ENCODE measurements at places on chromosomes 16 and 17.
A peak's percentile ranks its signal among the peaks of the same experiment; 100 is the strongest.

- H3K27ac ChIP-seq, result peak overlapping the region; percentile 70
- no peaks in the 10 kb centered on the region for H3K27me3 ChIP-seq
- peak overlapping the region; percentile 83 for H3K4me3 ChIP-seq
- H3K36me3 ChIP-seq, result peaks cover 74% of the 10 kb centered on the region
- H3K4me1 ChIP-seq, result peaks cover 51% of the 10 kb centered on the region
Measured at GRCh38 chr17:82053130-82053529, 1.4 kb downstream of the GPS1 start.

DNA sequence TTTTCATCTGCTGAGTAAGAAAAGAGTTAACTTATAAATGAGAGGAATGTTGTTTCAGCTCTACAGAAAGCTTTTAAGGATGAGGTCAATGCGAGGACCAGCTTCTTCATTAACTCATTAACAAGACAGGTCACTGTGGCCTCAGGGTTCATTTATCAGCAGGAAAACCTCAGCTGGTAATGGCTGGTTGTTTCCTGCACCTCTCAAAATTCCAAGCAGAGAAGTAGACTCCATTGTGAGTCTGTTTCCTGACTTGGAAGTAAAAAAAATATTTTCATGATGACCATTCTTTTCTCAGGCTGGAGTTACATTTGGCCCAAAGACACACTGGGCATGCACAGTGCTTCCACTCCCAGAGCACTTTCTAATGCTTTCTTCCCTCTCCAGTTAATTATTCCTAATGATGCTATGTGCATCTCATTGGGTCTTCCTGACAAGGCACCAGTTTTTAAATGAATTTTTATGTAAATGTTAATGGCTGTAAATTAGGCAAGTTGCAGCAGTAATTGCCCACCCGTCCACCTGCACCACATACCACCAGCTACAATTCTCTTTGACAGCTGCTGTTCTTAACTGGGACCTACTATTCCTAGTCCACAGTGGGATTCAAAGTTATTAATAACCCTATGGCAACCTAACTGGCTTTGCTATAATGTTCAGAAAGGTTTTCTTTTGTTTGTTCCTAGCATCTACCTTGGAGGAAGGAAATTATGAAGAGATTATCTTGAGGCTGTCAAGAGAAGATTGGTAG lies 89.5 kb upstream of the BCAR1 start:
- DNase-seq, result no peak
- no peaks in the 10 kb centered on the region for H3K27me3 ChIP-seq
- no peaks in the 10 kb centered on the region for H3K36me3 ChIP-seq
- no peak overlapping the region for H3K4me3 ChIP-seq
- peaks cover 5% of the 10 kb centered on the region for H3K4me1 ChIP-seq
- H3K27ac ChIP-seq, result no peak overlapping the region

DNA sequence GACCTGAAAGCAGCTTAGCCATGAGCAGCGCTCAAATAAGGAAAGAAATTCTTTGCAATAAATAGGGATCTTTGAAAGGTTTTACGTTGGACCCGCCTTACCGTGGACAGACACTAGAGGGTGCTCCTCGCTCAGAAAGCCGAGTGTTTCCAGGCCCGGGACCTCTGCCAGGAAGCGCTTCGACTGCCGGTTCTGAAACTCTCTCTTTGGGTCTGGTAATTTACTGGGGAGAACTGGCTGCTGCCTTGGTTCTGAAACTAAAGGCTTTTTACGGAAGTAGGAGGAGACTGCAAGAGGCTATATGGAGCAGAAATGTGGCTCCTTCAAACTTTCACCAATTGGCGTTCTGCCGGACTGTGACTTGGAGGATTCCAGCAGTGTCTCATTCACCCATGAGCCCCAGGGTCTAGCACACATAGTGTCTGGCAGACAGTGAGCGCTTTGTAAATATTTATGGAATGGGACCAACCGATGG lies 45.6 kb upstream of the HOXB9 start:
- no peaks in the 10 kb centered on the region for H3K36me3 ChIP-seq
- H3K4me3 ChIP-seq, result no peak overlapping the region
- no peak for DNase-seq
- H3K27ac ChIP-seq, result no peak overlapping the region

DNA sequence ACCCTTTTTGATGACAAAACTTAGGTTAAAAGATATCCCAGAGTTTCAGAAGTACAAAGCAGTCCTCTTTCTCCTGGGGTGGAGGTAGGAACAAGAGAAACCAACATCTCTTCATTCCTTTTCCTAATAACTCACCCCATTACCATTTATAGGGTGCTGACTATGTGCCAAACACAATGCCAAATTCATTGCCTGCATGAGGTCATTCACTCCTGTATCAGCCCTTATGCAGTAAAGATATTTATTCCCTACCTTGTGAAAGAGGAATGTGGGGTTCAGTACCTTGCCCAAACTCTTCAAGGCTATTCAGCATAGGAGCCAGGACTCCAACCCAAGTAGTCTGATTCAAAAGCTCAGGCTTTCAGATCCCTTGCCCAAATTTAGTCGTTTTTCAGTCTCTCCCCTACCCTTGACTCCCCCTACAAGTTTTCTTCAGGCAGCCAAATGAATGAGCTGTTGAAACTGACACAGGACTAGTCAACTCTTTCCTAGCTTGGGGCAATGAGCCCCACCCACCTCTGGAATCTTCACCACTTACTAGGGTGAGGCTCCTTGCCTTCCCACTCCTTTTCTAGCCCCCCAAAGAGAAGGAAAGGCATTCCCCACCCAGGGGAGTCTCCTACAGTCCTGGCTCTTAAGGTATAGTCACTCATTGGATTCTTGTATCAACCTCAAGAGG lies 5.9 kb downstream of the KRT14 start:
- no peak overlapping the region for H3K4me3 ChIP-seq
- peak overlapping the region; percentile 62 for H3K27ac ChIP-seq
- H3K36me3 ChIP-seq, result no peaks in the 10 kb centered on the region
- DNase-seq, result no peak
- H3K4me1 ChIP-seq, result no peaks in the 10 kb centered on the region

DNA sequence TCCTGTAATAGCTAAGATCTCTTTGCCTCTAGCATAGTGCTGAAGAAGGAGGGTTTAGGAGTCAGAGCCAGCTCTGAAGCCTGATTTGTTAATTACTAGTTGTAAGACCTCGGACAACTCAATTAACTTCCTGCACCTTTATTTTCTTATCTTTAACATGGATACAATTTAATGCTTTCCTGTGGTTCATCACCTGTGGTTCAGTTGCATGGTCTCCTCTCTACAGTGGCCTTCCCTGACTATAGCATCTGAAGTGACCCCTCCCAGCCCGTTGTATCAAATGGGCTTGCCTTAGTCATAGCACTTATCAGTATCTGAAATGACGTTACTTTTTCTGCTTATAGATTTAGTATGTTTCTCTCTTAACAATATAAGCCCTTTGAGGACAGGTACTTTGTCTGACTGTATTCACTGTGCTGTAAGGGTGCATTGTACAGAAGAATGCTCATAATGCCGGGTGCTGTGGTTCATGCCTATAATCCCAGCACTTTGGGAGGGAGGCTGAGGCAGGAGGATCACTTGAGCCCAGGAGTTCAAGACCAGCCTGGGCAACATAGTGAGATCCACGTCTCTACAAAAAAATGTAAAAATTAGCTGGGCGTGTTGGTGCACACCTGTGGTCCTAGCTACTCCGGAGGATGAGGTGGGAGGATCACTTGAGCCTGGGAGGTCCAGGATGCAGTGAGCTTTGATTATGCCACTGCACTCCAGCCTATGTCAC lies 2.6 kb upstream of the NDE1 start:
- peaks cover 20% of the 10 kb centered on the region for H3K4me1 ChIP-seq
- no peak overlapping the region for H3K4me3 ChIP-seq
- no peaks in the 10 kb centered on the region for H3K27me3 ChIP-seq
- no peaks in the 10 kb centered on the region for H3K36me3 ChIP-seq
- no peak overlapping the region for H3K27ac ChIP-seq

DNA sequence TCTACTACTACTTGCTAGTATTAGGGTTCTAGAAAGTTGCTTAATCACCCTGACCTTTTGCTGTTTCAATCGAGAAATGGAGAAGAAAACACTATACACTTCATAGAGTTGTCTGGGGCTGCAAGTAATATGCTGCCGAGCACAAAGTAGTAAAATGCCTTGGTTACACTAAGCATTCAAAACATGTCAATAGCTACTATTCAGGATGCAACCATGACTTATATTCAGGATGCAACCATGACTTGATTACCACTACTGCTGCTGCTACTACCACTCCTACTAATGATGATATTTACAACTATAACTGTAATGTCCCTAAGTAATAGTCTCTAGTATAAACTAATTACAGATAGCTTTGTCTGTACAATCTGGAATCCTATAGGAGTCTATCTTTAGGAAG lies 35.3 kb downstream of the ADAMTS18 start:
- no peaks in the 10 kb centered on the region for H3K4me1 ChIP-seq
- H3K27me3 ChIP-seq, result no peaks in the 10 kb centered on the region
- H3K4me3 ChIP-seq, result no peak overlapping the region
- no peaks in the 10 kb centered on the region for H3K36me3 ChIP-seq
- DNase-seq, result no peak
- no peak overlapping the region for H3K27ac ChIP-seq

GRCh38 chr17:20992987-20993862 lies 49.6 kb downstream of the USP22 start:
- no peaks in the 10 kb centered on the region for H3K27me3 ChIP-seq
- peaks cover under 1% of the 10 kb centered on the region for H3K36me3 ChIP-seq
- peaks cover 15% of the 10 kb centered on the region for H3K4me1 ChIP-seq
- no peak overlapping the region for H3K27ac ChIP-seq
- H3K4me3 ChIP-seq, result no peak overlapping the region
- no peak for DNase-seq

- no peaks in the 10 kb centered on the region for H3K27me3 ChIP-seq
- no peak for DNase-seq
- H3K4me1 ChIP-seq, result no peaks in the 10 kb centered on the region
- H3K27ac ChIP-seq, result no peak overlapping the region
Measured at GRCh38 chr17:75652341-75652740, 14.6 kb downstream of the RECQL5 start.

DNA sequence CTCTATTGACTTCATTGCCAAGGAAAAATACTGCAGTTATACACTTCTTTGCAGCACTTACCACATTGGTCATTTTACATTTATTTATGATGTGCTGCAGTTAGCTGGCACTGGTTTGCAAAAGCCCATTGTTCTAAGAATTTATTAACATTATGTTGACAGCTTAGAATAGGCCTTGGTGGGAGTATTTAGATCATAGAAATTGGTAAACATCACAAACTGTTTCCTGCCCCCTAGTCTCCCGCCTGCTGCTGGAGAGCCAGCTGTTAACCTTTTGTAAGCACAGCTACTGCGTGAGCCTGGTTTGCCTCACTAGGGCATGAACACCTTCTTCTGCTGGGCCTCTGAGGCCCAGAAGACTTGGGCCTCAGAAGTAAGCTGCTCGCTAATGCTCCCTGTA lies 651.4 kb upstream of the GOT2 start:
- no peaks in the 10 kb centered on the region for H3K27me3 ChIP-seq
- H3K4me3 ChIP-seq, result no peak overlapping the region
- H3K36me3 ChIP-seq, result no peaks in the 10 kb centered on the region
- H3K4me1 ChIP-seq, result no peaks in the 10 kb centered on the region
- no peak overlapping the region for H3K27ac ChIP-seq
- no peak for DNase-seq

GRCh38 chr16:69754143-69754468 lies 620 bp downstream of the NOB1 start:
- peaks cover 17% of the 10 kb centered on the region for H3K36me3 ChIP-seq
- no peak for DNase-seq
- peak overlapping the region; percentile 80 for H3K4me3 ChIP-seq
- peaks cover 14% of the 10 kb centered on the region for H3K4me1 ChIP-seq

DNA sequence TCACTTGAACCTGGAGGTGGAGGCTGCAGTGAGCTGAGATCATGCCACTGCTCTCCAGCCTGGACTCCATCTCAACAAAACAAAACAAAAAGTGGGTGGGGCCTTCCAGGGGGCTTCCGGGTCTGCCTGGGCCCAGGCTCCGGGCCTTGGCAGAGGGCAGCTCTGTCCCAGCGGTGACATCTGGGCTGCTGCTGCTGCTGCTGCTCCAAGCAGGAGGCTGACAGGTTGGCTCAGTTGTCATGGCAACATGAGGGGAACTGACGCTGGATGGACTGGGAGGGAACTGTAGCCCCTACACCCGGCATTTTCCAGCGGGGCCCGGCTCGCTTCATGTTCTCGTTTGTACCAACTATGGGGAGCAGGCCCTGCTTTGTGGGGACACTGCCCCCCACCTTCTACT lies 4.0 kb downstream of the BAIAP3 start:
- H3K27ac ChIP-seq, result no peak overlapping the region
- peaks cover 20% of the 10 kb centered on the region for H3K4me1 ChIP-seq
- DNase-seq, result no peak
- no peaks in the 10 kb centered on the region for H3K36me3 ChIP-seq
- H3K27me3 ChIP-seq, result peaks cover 22% of the 10 kb centered on the region

GRCh38 chr17:1398931-1399678 lies 917 bp downstream of the YWHAE start:
- H3K36me3 ChIP-seq, result no peaks in the 10 kb centered on the region

- H3K36me3 ChIP-seq, result peaks cover 14% of the 10 kb centered on the region
- peaks cover 65% of the 10 kb centered on the region for H3K4me1 ChIP-seq
- H3K4me3 ChIP-seq, result peak overlapping the region; percentile 26
- DNase-seq, result no peak
- peak overlapping the region; percentile 0 for H3K27ac ChIP-seq
Measured at GRCh38 chr16:2043667-2044451, 3.8 kb downstream of the NTHL1 start.

DNA sequence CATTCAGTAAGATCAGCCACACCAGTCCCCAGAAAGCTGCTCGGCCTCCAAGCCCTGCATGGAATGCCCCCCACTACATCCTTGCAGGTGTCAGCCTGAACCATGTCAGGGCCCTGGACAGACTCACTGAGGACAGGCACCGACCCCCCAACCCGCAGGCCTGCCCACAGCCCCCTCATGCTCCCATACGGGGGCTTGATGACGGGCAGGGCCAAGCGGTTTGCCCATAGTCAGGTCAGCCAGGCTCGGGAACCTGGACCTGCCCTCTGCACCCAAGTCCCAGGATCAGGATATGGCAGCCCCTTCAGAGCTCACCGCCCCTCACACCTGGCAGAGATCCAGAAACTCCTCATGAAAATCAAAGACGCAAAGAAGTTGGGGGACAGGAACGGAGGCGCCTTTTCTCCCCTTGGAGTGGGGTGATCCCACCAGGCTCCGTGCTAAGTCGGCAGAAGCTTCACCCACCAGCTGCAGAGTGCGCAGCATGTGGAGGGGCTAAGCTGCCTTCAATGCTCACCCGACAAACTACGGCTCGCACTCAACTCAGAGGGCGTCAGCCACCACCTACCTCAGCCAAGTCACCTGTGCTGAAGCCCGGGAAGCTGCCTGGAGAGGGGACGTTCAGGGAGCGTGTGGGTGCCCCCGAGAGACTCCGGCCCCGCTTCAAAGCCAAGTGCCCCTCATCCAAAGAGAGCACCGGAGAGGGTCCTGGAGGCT lies 26.5 kb downstream of the GNPTG start:
- DNase-seq, result no peak
- peak overlapping the region; percentile 49 for H3K4me3 ChIP-seq
- peaks cover 71% of the 10 kb centered on the region for H3K36me3 ChIP-seq
- peak overlapping the region; percentile 68 for H3K27ac ChIP-seq

DNA sequence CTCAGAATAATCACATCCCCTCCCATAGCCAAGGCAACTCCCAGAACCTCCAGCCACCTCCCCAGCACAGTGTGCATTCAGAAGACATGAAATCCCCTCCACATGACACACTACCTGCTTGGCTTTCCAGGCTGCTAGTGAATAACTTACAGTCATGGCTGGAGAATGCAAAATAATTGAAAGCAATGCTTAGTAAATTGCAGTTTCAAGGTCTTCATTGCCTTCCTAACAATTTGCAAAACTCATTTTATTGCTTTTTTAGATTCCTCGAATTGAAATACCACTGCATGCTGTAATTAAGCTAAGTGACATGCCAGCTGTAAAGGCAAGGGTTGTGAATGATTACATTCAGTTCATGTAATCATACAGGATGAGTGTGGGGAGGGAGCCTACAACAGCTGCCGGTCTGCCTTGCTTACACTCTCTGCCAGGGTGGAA lies 29.0 kb upstream of the HOXB13 start:
- no peak overlapping the region for H3K27ac ChIP-seq
- H3K36me3 ChIP-seq, result no peaks in the 10 kb centered on the region
- H3K27me3 ChIP-seq, result peaks cover 34% of the 10 kb centered on the region
- H3K4me3 ChIP-seq, result no peak overlapping the region
- DNase-seq, result no peak
